ENCODE measurements at places on chromosomes 11 and 22.

DNA sequence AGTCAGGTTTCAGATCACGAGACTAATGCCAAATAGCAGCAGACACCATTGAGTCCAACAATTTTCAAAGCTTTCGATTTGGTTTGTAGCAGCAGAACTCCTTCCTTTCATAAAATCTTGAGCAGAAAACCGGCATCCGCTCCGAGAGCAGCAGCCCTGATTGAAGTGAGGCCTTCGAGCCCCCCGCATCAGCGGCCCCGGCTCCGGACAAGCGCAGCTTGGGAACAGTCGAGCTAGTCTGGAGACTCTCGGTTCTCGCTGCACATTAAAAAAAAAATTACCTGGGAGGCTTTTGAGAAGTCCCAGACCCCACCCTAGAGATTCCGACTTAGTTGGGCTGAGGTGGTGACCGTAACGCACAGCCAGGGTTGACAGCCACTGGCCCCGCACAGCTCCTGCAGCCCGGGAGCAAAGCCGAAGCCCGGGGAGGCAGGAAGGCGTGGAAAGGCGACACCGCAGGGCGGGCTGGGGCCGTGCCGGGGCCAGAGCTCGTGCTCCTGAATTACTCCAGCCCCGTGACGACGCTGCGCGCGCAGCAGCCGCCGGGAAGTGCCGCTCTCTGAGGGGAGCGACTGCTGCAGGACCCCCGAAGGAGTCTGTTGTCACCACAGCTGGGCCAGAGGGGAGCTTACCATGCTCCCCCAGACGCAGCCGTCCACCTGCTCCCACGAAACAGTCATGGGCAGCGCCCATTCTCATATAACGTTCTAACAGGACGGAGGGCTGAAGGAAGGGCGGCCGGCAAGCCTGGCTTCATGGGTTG is 57.8 kb downstream of the SPATA19 start:
- no peak for DNase-seq

- DNase-seq = no peak
These were observed 16.9 kb downstream of the ADORA2A start for GRCh38 chr22:24444251-24444650.

GRCh38 chr11:18310800-18311340 is 11.1 kb downstream of the HPS5 start:
- peak; percentile 68 for DNase-seq

DNA sequence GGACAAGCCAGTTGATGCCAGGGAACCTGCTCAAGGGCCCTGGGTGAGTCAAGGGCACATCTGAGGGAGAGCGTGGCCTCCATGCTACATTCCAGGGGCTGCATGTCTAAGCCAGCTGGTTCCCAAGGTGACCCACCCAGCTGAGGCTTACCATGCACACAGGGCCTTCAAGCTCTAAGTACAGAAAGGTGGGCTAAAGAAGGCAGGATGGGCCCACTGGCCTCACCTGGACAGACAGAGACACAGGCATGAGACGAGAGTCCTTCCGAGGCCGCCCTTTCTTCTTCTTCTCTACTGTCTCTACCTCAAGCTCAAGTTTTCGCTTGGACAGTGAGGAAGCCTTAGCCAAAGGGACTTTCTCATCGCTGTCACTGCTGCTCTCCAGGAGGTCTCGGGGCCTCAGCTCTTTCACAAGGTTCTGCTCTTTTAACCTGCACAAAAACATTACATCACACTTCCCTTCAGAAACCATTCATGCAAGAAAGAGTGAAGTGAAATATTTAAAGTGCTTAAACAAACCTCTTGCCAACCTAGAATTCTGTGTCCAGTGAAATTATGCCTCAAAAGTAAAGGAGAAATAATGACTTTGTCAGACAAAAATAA is 69.9 kb downstream of the HIRA start:
- DNase-seq = no peak

DNA sequence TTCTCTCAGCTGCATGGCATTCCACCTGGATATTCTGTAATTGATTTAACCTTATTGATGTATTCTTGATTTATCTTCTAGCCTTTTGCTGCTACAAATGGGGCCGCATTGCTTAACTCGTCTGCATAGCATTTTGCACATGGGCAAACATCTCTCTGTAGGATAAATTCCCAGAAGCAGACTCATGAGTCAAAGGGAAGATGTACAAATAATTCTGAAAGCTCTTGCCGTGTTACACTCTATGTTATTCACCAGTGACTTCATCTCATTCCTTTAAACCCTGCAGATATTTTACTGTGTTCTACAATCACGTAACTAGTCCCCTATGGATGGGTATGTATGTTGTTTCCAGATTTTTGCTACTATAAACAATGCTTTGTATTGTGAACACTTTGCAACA is 112.7 kb downstream of the SEZ6L start:
- no peak for DNase-seq

DNA sequence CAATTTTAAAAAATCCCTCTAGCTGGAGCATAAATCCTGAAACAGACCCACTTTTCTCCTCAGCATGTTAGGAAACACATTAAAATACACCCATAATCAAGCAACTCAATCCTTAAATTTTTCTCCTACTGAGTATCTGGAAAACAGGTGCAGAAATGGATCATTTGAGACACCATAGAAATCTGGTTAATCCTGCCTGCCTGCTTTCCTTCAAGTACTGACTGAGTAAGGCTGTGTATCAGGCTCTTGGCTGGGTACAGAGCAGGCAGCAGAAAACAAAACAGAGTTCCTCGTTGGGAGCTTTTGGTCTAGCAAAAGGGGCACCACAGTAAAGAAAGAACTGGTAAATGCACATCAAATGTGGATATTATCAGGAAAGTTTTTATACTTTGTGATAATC is 1.9 kb downstream of the KCNQ1OT1 start:
- no peak for DNase-seq

- no peak for DNase-seq
These were observed 22.6 kb downstream of the PTPN5 start for GRCh38 chr11:18768978-18769377.

GRCh38 chr11:16093889-16094653 is 262.3 kb downstream of the SOX6 start:
- no peak for DNase-seq

DNA sequence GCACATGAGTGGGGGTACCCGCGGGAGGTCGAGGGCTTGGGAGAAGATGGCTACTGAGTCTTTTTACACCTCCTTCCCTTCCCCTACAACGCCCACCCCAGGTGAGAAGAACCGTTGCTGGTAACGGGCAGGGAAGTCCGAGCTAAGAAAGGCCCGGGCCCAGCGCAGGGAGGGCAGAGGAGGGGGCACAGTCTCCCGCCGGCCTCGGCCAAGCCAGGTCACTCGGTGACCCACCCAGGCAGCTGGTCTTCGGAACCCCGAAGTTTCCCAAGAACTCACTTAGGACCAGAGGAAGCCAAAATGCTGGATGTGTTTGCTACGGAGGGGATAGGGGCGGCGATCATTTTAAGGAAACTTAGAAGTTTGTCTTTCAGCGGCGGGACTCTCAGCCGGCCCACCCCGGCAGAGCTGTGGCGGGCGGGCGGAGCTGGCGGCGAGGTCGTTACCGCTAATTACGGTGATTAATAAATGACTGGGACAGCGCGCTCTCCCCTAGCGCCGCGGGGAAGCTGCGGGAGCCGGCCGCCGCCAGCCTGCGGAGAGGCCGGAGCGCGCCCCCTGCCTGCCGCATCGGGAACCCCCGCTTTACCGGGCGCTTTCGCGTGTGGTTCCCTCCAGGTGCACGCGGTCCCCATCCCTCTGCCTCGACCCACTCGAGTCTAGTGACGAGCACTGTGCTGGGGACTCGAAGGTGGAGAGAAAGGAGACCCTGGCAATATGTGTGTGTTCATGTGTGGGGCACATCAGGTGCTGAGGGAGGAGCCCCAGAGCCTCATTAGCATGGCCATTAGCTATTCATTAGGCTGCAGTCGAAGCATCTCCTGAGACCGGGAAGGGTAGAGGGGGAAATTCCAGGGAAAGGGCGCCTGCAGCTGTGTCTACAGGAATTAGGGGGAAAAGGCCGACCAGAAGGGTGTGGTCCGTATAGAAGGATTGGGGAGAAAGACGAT is 945 bp downstream of the ROBO3 start:
- peak; percentile 18 for DNase-seq

GRCh38 chr11:118239509-118240205 is 12.5 kb downstream of the MPZL3 start:
- DNase-seq = no peak

GRCh38 chr11:112159098-112160065 is 4.5 kb downstream of the IL18 start:
- DNase-seq = no peak

- no peak for DNase-seq
These were observed 537.4 kb downstream of the TMEM135 start for GRCh38 chr11:87575088-87575487.

- DNase-seq = no peak
These were observed 681.9 kb downstream of the NTM start for GRCh38 chr11:132052342-132052741.

GRCh38 chr22:50739279-50739691 is 1.3 kb downstream of the ACR start:
- no peak for DNase-seq

DNA sequence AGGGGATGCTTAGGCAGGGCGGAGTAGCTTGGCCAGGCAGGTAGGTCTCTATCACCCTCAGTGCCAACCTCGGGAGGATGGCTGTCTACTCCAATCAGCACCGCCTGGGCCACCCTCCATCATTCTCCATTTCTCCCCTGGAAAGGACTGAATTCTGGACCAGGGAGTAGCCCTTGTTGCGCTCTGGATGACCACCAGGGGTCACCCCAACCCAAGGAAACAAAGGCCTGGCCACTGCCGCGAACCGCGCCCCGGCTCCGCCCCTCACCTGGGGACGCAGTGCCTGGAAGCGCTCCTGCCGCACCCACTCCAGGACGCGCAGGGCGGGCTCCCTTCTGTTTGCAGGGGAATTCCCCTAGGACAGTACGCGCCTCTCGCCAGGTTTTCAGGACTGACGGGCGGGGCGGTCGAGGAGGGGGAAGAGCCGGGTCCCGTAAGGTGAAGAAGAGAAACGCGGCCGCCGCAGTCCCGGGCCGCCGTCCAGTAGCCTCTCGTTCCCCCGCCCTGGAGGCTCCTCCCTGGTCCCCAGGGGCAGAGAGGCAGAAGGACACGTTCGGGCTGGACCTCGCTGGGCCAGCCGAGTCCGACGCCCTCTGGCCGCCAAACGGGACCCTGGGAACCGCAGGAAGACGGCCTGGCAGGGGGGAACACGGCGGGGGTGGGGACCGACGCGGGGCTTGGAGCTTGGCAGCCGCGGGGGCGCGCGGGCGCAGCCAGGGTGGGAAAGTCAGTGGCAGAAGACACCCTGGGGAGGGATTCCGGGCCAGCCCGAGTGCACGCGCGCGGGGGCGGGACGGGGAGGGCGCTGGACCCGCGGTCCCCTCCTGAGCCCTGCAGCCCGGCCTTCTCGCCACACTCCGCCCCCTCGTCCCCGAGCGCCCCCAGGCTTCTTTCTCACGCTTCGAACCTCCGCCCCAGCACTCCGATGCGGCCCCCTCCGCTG is 7.1 kb downstream of the SCN4B start:
- DNase-seq = peak; percentile 42

- no peak for DNase-seq
These were observed 12.5 kb upstream of the MYRF start for GRCh38 chr11:61739966-61740365.

GRCh38 chr22:18985780-18986179 is 49.7 kb upstream of the PRODH start:
- DNase-seq = no peak

GRCh38 chr11:79860336-79860735 is 419.5 kb upstream of the TENM4 start:
- DNase-seq = no peak

DNA sequence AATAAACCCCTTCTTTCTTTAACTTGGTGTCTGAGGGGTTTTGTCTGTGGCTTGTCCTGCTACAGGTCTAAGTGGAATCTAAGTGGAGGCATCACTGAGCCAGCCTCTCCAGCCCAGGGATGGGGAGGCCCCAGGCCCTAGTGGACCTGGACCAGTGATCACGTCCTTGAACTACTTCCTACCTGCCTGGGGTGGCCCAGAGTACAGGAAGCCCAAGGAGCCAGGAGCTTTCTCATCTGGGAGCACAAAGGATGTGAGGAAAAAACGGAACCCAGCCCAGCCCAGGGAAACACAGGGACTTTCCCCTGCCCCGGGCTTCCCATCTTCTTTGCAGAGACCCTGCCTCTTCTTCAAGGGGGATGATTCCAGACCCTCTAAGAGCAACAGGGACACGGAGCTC is 3.5 kb upstream of the CD5 start:
- no peak for DNase-seq

GRCh38 chr11:45319077-45319476 is 32.9 kb upstream of the SYT13 start:
- DNase-seq = no peak

DNA sequence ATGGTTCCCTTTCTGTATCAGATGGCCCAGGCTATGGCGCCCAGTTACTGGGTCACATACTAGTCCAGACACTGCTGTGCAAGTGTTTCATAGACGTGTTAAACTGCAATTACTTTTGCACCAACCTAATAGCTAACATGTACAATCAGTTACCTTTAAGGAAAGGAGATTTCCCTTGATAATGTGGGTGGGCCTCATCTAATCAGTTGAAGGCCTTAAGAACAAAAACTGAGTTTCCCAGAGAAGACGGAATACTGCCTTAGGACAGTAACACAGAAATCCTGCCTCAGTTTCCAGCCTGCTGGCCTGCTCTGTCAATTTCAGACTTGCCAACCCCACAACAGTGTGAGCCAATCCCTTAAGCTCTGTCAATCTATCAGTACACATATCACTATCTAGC is 229.9 kb upstream of the SYN3 start:
- no peak for DNase-seq

DNA sequence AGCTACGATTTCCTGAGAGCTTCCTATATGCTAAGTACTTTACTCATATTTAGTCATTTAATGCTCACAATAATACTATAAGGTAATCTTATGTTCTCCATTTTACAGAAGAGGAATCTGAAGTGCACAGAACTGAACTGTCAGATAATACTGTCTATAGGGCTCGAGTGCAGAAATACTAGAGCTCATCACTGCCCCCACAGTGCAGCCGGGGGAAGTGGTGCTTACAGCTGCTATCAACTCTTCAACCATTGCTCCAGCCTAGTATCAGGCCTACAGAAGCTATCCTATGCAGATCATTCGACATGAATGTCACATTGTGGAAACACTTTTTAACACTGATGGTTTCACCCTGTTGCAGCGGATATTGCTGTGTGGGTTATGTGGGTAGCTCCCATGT is 929.9 kb downstream of the NTM start:
- DNase-seq = no peak

- no peak for DNase-seq
These were observed 7.5 kb downstream of the ZNF74 start for GRCh38 chr22:20401376-20402014.

GRCh38 chr11:129951201-129951865 is 51.3 kb downstream of the PRDM10 start:
- no peak for DNase-seq

GRCh38 chr22:43408009-43408408 is 3.8 kb upstream of the MPPED1 start:
- no peak for DNase-seq

- no peak for DNase-seq
These were observed 739.7 kb downstream of the BRD1 start for GRCh38 chr22:49087716-49088601.

DNA sequence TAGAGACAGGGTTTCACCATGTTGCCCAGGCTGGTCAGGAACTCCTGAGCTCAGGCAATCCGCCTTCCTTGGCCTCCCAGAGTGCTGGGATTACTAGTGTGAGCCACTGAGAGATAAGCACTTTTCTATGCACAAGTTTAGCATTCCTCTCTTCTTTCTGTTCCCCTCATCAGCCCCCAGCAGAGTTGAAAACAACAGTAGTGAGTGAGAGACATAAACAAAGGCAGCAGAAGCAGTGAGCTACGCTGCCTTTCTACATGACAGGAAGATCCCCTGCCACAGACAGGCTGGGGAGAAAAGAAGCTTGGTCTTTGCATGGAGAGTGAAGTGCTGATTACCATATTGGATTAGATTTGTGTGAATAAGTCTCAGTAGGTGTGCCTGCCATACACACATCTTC is 392.0 kb upstream of the KIRREL3 start:
- no peak for DNase-seq
